ENCODE measurements at places on chromosomes 13 and 19.

GRCh38 chr19:13127051-13127450 lies 9.0 kb downstream of the NACC1 start:
- no peak for DNase-seq

DNA sequence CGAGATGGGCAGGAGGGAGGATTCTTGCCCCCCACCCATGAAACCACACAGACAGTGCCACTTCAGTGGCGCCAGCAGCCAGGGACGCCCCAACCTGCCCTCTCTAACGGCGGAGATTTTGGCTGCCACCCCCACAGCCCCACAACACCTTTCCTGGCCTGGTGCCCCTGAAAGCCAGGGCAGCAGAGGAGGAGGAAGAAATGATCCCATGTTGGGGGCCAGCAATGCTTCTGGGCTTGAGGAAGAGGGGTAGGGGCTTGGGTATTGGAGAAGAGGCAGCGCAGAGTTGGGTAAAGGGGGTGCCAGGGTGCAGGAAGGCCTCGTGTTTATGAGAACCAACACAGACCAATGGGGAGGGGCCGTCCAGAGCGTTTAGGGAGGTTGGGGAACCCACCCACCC lies 1.7 kb downstream of the MLLT1 start:
- no peak for DNase-seq

DNA sequence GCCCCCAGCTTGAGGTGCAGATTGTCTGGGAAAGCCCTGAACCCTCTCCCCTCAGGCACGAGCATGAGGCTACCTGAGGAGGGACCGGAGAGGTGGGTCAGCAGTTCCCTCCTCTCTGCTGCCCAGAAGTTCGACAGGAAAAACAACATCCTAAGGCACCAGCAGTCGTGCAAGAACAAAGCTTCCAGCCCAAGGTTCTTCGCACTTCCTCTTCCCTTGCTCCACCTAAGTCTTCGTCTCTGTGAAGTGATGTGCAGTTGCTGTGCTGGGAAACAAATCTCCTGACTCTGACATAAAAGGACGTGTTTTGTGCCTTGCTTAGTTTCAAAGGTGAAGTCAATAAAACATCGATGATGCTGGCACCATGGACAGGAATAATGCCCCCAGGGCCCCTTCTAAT lies 173.3 kb downstream of the USP12 start:
- no peak for DNase-seq

DNA sequence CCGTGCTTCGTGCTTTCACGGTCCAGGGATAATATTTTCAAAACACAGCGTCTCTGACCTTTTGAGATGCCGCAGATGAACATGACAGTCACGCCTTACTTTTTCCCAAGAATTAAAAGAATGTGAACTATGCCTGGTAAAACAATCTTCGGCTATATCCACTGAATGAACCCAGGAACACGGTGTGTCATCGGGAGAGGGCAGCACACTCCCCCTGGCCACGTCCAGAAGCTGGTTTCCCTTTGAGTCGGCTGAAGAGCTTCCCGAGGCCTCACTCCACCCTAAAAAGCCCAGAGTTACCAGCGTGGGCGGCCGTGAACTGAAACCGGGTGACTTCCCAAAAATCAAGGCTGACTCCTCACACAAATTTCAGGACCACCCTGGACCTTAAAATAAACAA lies 22.9 kb upstream of the SHISA2 start:
- DNase-seq: no peak

DNA sequence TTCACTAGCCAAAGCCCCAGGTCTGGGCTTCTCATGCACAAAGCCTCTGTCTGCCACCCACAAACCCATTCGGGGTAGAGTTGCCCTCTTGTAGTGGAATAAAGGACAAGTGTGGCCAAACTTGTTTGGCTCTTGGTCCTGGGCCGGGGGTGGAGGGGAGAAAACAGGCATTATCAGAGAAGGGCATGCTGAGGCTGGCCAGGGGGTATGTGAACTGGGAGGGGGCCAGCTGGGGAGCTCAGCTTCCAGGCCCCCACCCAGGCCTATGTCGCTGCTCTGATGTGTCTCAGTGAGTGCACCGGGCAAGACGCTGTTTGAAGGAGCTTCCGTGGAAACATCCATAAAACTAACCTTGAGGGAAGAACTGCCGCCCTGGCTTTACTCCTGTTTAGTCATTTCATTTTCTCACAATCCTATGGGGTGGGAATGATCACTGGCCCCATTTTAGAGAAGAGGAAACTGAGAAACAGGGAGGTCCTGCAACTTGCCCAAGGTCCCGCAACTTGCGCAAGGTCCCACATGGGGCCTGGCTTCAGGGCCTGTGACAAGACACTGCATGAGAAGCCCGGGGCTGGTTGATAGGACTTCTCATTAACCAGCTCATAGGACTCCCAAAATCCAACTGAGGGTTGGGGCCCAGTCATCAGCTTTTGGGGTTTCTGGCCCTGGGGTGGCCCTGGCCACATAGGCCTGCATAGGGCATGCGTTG lies 30.8 kb downstream of the CCNE1 start:
- DNase-seq: no peak

DNA sequence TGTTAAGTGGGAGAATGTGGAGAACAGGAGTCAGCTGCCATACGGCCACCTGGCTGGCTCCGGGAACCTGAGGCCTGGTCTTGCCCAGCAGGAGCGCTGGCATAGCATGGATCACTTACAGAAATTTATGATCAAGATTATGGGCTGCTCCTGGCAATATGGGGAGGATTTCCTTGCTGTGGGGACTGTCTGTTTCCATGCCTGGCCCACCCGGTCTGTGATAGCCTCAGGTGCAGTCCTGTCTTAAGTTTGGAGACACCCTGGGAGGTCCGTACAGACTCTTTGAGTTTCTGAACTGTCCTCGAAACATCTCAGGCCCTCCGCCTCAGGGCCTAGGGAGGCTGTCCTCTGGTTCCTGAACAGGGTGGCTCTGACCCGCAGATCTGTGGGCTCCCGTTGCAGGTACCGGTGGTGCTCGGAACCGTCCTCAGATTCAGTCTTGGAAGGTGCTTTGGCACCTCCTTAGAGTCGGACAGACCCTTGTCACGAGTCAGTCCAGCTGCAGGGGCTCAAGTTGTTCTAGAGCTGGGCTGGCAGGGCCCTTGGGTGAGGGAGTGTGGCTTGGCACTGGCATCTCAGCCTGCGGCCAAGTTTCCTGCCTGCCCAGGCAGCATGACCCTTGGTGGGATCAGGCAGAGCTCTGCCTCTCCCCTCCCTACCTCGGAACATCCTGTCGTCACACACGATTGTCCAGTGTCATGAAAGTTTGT lies 4.9 kb downstream of the TFDP1 start:
- peak; percentile 20 for DNase-seq

GRCh38 chr13:94701313-94702180 lies 10.8 kb downstream of the SOX21 start:
- DNase-seq: no peak

GRCh38 chr19:28377077-28377476 lies 835.9 kb downstream of the UQCRFS1 start:
- DNase-seq: no peak

- DNase-seq: no peak
Observed at GRCh38 chr13:46232281-46232680, 20.6 kb downstream of the LRRC63 start.

DNA sequence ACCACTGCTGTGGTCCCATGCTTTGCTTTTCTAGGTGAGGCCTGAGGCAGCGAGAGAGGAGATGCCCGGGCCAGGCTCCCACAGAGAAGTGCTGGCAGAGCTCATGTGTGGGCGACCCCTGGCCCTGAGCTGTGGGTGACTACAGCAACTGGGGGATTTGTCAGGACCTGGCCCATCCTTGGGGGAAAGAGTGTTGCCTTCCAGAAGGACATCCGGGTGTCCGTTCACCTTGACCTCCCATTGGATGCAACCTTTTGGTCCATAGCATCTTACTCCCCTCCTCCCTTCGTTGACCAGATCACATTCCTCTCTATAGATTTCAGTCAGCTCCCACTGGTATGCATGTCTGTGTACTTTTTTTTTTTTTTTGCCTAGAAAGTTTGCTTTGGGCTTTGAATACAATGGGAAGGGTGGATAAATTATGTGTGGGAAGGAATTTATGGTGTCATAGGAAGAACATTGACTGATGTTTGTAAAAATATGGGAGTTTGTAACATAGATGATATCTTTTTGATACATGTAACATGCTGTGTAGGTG lies 84.2 kb upstream of the RNF113B start:
- DNase-seq: no peak

- DNase-seq: no peak
Observed at GRCh38 chr19:16225279-16226183, 27.8 kb downstream of the AP1M1 start.

GRCh38 chr13:106919133-106919532 lies 351.2 kb upstream of the ARGLU1 start:
- DNase-seq: no peak

DNA sequence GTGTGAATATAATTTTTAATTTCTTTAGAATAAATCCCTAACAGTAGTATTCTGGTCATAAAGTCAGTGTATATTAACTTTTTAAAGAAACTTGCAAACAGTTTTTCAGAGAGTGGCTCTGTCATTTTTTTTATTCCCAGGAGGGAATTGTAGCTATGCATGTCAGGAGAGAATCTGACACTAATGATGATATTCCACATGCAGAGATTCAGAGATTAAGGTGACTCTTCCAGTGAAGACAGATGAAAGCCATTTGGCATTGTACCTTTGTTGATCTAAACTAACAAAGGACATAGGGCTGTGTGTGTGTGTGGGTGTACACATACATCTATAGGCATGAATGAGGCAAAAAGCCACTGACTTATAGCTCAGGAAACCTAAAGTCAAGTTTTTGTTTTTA lies 99.9 kb downstream of the TNFSF13B start:
- DNase-seq: no peak

DNA sequence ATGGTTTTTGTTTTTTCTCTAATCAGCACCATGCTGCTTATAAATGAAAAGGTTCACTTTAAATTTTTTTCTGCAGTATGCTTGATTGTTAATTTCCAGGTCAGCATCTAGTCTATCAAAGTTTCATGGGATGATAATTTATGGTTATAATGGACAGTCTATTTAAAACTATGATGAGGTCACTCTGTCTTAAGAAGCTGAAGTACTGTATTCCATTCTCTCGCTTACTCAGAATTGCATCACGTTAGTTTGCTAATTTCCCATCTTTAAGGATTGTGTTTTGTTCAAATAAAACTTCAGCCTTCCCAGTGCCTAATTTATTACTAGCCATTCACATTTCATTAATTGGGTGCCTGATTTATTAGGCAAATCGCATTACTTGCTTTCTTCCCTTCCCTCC lies 94.3 kb downstream of the GPC6 start:
- no peak for DNase-seq

GRCh38 chr13:106100171-106100919 lies 435.1 kb downstream of the EFNB2 start:
- no peak for DNase-seq

GRCh38 chr13:98487016-98487415 lies 89.9 kb downstream of the STK24 start:
- no peak for DNase-seq

DNA sequence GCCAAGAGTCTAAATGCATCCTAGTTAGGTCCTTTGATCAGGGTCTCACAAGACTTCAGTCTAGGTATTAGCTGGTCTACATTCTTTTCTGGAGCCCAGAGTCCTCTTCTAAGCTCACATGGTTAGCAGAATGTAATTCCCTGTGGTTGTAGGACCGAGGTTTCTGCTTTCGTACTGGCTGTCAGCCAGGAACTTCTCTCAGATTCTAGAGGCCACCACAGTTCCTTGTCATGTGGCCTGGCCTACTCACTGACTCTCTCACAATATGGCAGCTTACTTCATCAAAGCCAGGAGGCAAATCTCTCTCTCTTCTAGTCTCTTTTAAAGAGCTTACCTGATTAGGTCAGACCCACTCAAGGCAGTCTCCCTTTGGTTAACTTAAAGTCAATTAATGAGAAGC lies 82.9 kb downstream of the POU4F1 start:
- no peak for DNase-seq

DNA sequence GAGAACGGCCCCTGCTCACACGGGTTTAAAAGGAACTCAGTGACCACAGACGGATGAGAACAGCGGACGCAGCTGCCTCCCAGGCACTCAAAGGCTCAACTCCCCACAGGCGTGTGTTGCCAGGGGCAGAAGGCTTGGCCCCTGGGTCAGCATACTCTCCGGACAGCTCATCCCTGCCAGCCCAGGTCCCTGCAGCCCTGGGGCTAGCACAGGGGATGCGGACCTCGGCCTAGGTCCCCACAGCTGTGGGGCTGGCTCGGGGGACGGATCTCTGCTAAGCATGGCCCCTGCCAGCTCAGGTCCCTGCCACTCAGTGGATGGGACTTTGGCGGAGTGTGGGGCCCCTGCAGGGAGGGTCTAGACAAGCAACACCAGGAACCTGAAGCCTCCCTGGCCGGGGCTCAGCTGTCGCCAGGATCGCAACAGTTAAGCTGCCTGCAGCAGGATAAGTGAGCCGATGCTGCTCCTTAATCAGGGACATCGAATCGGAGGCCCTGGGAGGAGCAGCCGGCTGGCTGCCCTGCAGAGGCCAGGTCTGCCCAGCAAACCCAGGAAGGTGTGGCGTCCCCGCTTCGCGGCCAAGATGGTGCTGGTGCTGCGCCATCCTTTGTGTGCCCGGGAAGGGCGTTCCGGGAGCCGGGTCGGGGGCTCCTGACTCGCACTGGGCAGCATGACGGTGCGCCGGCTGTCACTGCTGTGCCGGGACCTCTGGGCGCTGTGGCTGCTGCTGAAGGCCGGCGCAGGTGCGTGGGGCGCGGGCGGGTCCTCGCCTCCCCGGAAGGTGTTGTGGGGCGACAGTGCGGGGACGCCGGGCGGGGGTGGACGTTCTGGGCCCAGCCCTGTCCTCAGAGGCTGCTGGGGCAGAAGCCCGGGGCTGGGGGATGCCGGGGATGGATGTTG lies 32.5 kb downstream of the MCF2L start:
- DNase-seq: no peak

DNA sequence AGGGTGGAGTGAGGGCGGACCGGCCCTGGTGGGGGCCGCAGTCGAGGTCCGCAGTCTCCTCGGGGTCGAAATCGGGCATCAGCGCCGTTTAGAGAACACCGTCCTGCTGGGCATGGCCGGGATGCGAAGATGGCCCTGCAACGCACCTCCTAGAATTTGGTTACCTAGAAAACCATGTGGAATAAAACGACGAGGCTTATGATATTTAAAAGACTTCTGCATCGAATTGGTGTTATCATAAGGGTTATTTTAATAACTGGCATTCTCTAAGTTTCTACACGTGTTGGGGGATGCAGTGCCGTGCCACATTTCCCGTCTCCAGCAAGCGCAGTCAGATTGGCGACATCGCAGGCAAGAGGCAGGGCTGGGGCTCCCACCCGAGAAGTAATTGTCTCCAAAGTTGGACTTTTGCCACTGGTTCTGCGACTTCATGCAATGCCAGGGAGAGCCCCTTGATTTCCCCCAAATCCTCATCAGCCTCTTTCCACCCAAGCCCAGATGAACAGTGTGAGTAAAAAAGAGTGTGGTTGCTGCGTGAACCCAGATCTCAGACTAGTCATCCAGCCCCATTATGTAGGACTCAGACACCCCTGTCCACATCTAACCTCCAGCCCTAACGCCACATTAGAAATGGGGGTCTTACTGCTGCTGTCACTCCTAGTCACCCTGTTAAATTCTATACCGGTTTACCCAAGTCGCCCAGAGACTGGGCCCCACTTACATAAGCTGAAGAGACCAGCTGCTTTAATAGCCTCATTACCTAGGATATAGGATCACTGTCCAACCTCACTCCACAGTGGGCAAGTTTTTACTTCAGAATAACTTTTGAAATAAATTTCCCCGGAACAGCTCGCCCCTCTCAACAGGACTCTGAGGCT lies 571 bp upstream of the DHRS12 start:
- DNase-seq: peak; percentile 65
